Caudate nucleus (tissue), 63 donors: ENCODE measurements at places on chromosomes 4 and X.
A peak's percentile ranks its signal among the peaks of the same experiment; 100 is the strongest.

- no peak for DNase-seq
Observed at GRCh38 chrX:154466907-154467306, 8.8 kb downstream of the PLXNA3 start.

DNA sequence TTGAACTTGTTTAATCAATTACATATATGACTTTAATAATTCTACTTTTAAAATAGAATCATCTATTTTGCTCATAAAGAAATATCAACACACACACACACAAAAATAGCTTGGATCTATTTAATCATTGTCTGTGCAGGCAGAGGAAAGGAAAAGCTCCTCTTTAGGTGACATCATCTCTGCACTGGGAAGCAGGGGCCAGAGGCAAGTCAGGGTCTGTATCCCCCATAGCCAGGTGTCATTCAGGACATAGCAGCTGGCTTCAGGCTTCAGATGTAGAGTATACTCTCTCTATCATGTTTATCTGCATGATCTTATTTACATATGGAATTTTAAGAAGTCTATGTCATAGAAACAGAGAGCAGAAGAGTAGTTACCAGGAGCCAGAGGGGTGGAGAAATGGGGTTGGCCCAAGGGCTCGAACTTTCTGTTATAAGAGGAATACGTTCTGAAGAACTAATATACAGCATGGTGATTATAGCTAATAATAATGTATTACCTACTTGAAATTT is 110.4 kb upstream of the LDB2 start:
- DNase-seq, result no peak

GRCh38 chrX:54640103-54640690 is 110.2 kb downstream of the GNL3L start:
- no peak for DNase-seq

DNA sequence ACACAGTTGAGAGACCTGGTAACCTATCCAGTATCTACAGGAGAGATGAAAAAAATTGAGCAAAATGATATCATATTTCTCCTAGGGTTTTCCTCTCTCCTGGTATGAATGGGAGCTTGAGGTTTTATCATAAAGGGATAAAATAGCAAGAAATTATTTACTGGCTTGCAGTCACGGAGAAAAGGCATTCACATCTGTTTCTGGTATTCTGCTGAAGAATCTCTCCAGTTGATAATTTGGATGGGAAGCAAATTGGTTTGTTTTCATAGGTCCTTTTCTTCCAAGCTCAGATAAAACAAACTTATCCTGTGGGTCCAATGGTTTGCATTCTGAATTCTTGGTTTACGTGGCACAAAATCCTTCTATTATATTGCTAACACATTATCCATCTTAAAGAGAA is 83.1 kb upstream of the GYPA start:
- no peak for DNase-seq

DNA sequence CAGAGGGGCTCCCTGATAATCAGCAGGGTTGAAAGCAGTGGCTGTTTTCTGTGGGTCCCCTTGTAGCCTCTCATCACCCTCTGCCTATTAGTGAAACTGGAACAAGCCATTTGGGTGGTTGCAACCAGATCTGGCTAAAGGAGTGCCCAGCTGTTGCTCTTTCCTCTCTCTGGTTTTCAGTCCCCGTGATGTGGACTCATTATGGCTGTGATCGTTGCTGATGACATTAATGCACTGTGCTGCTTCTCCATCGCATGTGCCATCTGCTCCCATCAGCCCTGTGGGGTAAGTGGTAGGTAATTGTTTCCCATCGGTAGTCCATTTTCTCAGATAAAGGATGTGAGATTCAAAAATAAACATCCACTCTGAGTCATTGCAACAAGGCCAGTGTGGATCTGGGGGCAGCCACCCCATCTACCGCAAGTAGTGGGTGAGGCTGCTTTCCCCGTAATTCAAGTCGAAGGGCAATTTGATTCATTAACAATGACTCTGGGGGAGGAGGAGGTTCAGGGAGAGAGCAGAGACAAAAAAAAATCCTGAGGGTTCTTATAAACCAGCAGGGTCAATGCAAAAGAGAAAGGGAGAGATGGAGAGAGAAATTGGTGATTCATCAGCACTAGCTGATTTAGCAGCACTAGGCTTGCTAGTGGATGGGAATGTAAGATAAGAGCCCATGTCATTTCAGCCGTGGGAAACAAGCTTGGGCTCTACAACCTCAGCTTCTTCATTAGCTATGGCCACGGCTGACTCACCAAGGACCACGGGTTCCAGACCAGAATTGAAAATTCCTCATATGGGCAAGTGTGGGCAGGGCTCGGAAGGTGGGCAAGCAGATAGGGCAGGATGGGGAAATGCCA is 357.8 kb downstream of the MID1IP1 start:
- no peak for DNase-seq

DNA sequence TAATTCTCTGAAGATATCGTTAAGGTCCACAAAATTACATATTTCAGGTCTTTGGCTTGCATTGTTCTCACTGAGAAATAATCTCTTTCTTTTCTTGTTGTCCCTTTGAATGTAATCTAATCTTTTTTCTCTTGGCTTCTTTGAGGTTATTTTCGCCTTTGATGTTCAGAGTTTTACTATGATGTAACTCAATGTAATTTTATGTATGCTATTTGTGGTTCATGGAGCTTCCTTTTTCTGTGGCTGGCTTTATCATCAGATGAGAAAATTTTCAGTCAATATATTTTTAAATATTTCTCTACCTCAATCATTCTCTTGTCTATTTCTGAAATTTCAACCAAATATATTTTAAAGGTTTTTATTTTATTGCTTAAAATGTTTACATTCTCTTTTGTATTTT is 672.2 kb downstream of the TRAM1L1 start:
- DNase-seq, result no peak

DNA sequence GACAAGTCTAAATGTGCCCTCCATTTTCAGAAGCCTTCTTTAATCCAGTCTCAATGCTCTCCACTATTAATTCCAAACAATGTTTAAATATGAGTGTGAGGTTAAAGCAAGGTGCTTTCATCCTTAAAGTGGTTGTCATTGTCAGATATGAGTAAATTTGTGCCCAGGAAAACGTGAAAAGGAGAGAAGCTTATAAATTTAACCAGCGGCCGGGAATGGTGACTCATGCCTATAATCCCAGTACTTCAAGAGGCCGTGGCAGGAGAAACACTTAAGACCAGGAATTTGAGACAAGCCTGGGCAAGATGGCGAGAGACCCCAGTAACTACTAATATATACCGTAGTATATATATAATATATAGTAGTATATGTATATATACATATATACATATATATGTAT is 270.0 kb downstream of the ARHGAP24 start:
- DNase-seq, result no peak

DNA sequence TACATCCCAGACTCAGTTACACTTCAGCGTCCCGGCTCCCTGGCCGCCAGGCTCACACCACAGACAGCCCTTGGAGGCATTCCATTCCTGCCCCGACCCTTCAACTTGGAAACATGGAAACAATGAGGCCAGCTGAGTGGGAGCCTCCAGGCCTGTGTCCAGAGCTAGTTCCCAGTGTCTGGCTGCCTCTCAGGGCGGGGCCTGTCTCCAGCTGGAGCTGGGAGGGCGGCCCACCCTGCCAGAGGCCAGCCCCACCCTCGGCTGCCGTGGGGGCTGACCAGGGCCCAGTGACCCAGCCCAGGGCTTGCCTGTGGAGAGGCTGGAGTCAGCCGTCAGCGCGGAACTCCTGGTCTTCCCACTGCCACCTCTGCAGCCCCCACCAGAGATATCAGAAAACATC is 37.4 kb upstream of the SPON2 start:
- peak; percentile 45 for DNase-seq

- DNase-seq, result no peak
Observed at GRCh38 chr4:106364282-106364681, 4.3 kb downstream of the GIMD1 start.
